ENCODE measurements at places on chromosomes 3 and 15. TPM values are rescaled to one million over a fixed set of nuclear protein-coding genes. Genes with fewer than 3 reads are reported as not detected.

GRCh38 chr3:71029770-71030169, 553.8 kb downstream of the FOXP1 start:
- DNase-seq, result no peak

- DNase-seq, result no peak
Measured at GRCh38 chr3:89300981-89301380, 193.6 kb downstream of the EPHA3 start.

DNA sequence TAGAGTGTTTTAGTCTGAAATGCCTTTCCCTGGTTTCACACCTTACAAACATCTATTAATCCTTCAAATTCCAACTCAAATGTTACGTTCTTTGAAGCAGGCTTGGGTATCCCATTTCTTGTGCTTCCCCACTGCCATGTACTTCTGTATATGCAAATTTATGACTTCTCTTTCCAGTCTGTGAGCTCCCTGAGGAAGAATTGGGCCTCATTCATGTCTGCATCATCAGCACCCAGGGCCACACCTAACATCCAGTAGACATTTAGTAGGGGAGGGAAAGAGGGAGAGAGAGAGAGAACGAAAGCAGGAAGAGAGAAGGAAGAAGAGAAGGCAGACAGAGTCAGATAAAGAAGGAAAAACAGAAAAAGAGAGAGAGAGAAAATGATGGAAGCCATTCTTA, 53.3 kb upstream of the KY start:
- DNase-seq, result no peak

- DNase-seq, result no peak
Measured at GRCh38 chr3:131353986-131354385, 27.6 kb upstream of the NUDT16 start.

The SYNPR gene
- not detected for total RNA-seq

The AKAP13 gene
- total RNA-seq, result 212 TPM

The RHCG gene
- total RNA-seq, result not detected

The RBP2 gene
- total RNA-seq, result not detected

The CCR2 gene
- not detected for total RNA-seq

GRCh38 chr3:151875759-151876158, 2.3 kb downstream of the SUCNR1 start:
- no peak for DNase-seq

- DNase-seq, result no peak
Measured at GRCh38 chr3:3847994-3848922, 49.0 kb downstream of the LRRN1 start.

The NEO1 gene
- total RNA-seq, result 188 TPM

DNA sequence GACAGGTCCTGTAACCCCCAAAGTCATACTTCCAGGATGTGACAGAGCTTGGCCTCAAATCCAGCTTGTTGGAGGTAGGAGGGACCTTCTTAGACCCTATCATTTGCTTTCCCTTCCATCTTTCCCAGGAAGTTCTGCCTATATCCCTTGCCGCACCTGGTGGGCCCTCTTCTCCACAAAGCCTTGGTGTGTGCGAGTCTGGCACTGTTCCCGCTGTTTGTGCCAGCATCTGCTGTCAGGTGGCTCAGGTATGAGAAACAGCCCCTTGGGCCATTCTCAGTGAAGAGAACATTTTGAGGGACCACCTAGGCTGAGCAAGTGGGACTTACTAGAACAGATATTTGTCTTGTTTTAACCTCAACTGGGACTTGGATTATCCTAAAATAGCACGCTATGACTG, 1.3 kb downstream of the IL17RE start:
- DNase-seq, result no peak

- DNase-seq, result no peak
Measured at GRCh38 chr3:166897811-166898210, 482.3 kb downstream of the ZBBX start.

DNA sequence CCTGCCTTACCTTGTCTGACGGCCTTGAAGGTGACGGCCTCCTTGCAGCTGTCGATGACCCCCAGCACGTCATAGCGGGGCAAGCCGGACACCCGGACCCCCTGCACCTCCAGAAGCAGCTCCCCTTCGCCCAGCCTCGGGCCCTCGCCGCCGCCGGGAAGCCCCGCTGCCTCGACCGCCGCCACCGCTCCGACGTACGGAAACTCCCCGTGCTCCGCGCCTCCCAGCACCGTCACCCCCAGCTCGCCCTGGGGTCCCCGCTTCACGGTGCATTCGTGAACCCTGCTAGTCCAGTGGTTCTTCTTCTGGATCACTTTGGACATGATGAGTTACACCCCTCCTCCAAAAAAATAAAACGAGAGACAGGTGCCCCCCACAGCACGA, 740 bp downstream of the MAGI1 start:
- peak; percentile 22 for DNase-seq

The CPNE4 gene
- 1.5 TPM for total RNA-seq

DNA sequence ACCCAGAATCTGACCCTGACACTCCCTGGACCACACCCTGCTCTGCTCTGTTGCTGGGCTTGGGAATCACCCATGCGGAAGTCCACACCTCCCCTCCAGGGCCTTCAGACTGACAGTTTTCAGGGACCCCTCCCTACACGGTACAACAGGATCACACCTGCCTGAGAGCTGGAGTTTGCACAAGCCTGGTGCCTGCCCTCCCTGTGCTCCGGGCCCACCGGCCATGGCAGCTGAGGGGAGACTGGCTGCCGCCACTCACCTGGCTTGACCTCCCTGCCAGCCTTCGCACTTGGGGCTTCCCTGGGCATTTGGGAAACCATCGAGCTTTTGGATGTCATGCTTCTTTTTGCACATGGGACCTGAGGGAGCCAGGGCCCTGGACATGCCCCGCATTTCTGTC, 95.9 kb upstream of the ANKRD34C start:
- no peak for DNase-seq

GRCh38 chr3:109045271-109046040, 72.5 kb downstream of the MORC1 start:
- DNase-seq, result no peak

DNA sequence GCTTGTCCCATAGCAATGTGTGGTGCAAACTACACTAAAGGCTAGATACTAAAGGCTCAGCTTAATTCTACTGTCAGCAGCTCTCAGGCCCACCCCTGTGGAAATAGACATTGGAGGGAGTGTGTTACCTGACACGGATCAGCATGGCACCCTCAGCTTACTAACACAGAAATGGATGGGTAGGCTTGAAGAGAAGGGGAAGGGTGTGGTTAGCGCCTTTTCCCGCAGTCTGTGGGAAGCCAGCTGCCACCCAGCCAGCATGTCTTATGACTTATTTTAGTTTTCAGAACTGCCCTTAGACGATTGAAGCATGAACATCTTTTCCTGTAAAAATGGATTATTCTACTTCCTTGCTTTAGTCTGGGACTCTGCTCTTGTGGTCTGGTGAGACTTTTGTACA, 25.8 kb upstream of the ADPGK start:
- DNase-seq, result no peak

DNA sequence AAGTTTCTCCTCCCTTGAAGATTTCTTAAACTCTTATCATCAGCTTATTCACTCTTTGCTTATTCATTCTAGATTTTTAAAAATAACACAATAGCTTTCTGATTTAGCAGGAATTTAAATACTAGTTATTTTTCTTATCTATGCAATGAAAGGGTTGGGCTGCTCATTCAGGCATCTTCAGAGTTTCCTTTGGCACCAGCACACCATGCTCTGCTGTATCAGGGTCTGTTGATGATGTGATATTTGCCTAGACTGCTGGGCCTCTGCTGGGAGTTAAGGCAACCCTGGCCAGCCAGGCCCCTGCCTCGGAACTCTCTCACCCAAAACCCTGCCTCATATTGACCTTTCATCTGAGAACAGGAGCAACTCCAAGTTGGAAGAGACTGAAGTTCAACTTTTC, 35.0 kb downstream of the DRD3 start:
- DNase-seq, result no peak

- DNase-seq, result peak; percentile 49
Measured at GRCh38 chr15:51621936-51622603, 501 bp downstream of the DMXL2 start.

- no peak for DNase-seq
Measured at GRCh38 chr3:135897715-135898114, 67.8 kb upstream of the PPP2R3A start.

The BUB1B gene
- total RNA-seq, result 1.4 TPM

The SPATA12 gene
- total RNA-seq, result not detected

- DNase-seq, result no peak
Measured at GRCh38 chr3:5116538-5116937, 5.6 kb upstream of the ARL8B start.

- no peak for DNase-seq
Measured at GRCh38 chr3:42063888-42064287, 27.3 kb upstream of the TRAK1 start.

GRCh38 chr15:87971076-87971475, 285.5 kb downstream of the NTRK3 start:
- DNase-seq, result no peak

The ANKRD63 gene
- total RNA-seq, result not detected

DNA sequence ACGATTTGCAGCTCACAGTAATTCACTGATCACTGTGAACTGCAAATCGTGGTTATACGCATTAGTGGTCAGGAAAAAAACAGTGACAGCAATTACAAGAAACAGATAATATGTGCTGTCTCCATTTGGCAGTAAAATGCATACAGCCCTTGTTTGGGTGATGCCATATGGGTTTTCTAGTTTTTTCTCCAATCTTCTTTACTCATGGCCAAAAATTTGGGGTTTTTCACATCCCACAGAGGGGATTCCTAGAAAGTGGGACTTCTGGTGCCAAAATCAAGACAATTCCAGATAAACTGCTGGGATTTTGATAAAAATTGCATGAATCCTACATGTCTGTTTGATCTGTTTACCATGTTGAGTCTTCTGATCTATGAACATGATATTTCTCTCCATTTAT, 15.6 kb downstream of the NDN start:
- DNase-seq, result no peak

GRCh38 chr3:11072631-11073030, 80.1 kb downstream of the SLC6A1 start:
- no peak for DNase-seq

The ALG1L2 gene
- total RNA-seq, result not detected

The IL12A gene
- 3.4 TPM for total RNA-seq

The PP2D1 gene
- not detected for total RNA-seq

DNA sequence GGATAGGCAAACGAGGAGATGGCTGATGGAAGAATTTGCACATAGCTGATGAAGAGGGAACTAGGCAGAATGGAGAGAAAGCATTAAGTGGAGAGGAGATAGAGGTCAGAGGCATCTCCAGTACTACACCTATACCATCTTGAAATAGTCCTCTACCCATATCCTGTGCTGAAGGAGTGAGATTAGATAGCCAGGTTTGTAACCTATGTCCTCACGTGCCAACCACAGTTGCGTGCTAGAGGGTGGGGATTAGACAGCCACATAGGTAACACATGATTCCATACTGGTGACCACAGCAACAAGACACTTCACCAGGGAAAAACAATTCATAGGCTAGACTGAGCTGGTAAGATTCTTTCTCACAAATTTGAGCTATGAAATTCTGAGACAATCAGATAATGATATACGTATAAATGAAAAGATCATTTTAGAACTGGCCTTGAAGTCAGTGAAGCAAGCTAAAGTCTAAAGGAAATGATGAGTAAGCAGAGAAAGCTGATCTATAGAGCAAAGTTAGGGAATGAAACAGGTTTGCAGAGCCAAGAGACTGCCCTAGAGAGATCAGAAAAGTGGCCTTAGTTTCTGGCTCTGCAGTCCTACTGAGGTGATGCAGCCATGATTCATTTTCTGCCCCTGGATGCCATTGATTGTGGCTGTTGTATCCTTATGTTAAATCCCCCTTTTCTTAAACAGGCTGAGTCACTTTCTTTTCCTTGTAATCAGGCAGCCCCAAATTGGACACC, 17.7 kb downstream of the MYNN start:
- DNase-seq, result no peak

The BNC1 gene
- not detected for total RNA-seq

The PPARG gene
- 16.9 TPM for total RNA-seq

DNA sequence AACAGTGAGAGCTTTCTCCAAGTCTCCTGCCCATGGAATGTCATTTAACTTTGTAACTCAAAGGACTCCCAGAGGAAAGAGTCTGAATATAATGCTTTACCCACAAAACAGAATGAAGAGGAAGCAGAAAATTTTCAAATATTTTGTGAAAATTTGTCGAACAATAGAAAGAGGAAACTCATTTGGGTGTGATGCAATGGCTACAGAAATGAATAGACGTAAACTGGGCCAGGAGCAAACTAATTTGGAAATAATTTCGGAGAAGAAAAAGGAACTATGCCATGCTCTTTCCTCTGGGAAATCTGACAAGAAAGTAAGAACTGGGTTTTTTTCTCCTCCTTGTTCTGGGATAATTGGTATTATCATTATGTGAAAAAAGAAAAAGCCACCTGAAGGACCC, 11.2 kb upstream of the SUMF1 start:
- DNase-seq, result no peak

- DNase-seq, result no peak
Measured at GRCh38 chr3:82807781-82808180, 1046.3 kb upstream of the GBE1 start.

DNA sequence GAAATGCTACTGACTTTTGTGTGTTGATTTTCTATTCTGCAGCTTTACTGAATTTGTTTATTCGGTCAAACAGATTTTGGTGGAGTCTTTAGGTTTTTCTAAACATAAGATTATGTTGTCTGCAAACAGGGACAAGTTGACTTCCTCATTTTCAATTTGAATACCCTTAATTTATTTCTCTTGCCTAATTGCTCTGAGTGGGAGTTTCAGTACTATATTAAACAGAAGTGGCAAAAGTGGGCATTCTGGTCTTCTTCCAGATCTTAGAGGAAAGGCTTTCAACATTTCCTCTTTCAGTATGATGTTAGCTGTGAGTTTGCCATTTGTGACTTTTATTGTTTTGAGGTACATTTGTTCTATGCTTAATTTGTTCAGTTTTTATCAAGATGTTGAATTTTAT, 268.5 kb downstream of the WNT5A start:
- DNase-seq, result no peak

The PTH1R gene
- total RNA-seq, result 0.60 TPM

GRCh38 chr15:40744815-40745152, 10.3 kb downstream of the RMDN3 start:
- DNase-seq, result no peak

The NPAP1 gene
- 0.16 TPM for total RNA-seq

DNA sequence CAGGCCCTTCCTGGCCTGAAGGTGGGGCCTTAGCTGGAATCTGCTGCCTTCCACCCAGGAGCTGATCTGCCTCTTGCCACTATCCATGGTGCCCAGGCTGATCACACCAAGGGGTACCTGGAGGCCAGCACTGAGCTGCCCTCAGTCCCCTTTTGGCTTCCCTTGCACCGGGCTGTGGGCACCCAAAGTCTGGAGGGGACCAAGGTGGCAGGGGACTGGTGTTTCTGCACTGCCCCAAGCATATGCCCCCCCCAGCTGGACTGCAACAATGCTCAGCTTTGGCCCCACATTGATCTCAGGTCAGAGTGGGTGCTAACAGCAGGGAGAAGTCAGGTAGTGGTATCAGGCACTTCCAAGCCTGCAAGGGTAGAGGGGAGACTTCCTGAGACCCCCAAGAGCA, 902.6 kb upstream of the EPHA6 start:
- DNase-seq, result no peak

GRCh38 chr3:52792961-52793695, 1.5 kb upstream of the ITIH3 start:
- no peak for DNase-seq

The SLC9C1 gene
- not detected for total RNA-seq

All from transverse colon (tissue), 4 donors.